ENCODE measurements at places on chromosomes 16 and 17. TPM values are rescaled to one million over a fixed set of nuclear protein-coding genes. Genes with fewer than 3 reads are reported as not detected.

- H3K4me3 ChIP-seq: no peak within 1 kb of the TSS
- no peak within 1 kb of the TSS for H3K27ac ChIP-seq
- peaks cover 10% of the 10 kb centered on the region for H3K4me1 ChIP-seq
- no peaks in the 10 kb centered on the region for H3K27me3 ChIP-seq
- DNase-seq: no peak
These were observed at the start of gene STAC2 for GRCh38 chr17:39225308-39225958. Gene STAC2, minus strand, starts transcription at chr17:39225945. Its CDS starts 443 bp downstream, at chr17:39225502.

DNA sequence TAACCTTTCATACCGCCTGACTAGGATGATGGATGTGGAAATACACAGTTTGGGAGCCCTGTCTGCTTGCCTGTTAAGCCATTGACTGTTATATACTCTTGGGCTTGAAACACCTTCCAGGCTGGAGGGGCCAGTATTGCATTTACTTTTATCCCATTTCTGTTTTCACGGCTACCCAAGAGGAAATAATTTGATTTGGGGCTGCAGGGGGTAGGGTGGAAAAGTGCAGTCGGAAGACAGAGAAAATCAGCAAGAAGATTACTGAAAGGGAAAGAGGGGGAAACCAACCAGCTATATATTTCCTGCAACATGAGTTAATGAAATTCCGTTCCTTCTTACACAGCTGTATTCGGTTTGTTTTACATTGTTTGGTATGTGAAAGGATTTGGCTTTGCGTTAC is 202.5 kb downstream of the CDH13 start:
- DNase-seq: no peak
- no peaks in the 10 kb centered on the region for H3K4me1 ChIP-seq
- no peak overlapping the region for H3K27ac ChIP-seq
- no peaks in the 10 kb centered on the region for H3K36me3 ChIP-seq

The NPIPB6 gene
- total RNA-seq: 7.0 TPM

DNA sequence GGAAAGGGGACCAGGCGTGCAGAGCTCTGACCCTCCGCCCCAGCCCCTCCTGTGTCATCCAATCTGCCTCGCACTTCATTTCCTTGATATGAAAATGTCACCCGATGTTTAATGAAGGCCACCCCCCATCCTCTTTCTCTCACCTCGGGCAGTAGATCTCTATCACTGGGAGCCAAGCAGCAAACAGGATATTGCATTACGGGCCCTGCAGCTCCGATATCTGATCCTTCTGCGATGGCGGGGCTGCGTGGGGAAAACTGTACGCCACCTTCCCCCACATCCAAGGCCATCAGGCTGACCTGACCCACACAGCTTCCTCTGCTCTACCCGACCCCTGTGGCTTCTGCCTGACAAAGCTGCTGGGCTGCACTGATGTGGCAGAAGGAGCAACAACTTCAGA is 74.9 kb downstream of the DYNLRB2 start:
- H3K4me3 ChIP-seq: no peak overlapping the region
- no peak for DNase-seq
- H3K27me3 ChIP-seq: peaks cover 26% of the 10 kb centered on the region
- H3K4me1 ChIP-seq: no peaks in the 10 kb centered on the region

DNA sequence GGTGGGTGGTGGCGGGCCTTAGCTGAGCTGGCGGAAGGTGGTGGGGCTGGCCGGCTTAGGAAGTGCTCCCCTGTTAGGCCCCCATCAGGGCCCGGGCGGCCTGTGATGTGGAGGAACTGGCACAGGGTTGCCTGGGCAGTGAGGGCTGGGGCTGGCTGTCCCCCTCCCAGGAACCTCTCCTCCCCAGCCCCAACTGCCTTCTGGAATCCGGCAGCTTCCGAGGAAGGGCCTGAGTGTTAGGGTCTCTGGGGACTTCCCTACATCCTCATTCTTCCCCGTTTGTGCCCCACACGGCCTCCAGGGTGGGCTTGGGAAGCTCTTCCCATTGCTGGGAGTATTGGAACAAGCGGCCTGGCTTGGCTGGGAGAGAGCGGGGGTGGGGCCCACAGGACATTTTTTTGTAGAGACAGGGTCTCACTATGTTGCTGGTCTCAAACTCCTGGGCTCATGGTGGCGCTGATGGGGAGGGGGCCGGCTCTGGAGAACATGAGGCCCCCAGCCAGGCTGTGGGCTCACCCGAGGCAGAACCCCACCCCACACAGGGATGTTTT is 89.9 kb upstream of the CIBAR2 start:
- H3K27ac ChIP-seq: no peak overlapping the region
- no peaks in the 10 kb centered on the region for H3K36me3 ChIP-seq
- H3K4me3 ChIP-seq: no peak overlapping the region
- DNase-seq: no peak

GRCh38 chr17:20187049-20187448 is 177.9 kb downstream of the SPECC1 start:
- H3K27me3 ChIP-seq: no peaks in the 10 kb centered on the region
- no peak for DNase-seq
- H3K4me1 ChIP-seq: peaks cover 20% of the 10 kb centered on the region

Data from PC-9 (cell line).